CD4-positive, alpha-beta T cell treated with Interleukin-17A for 4 hours (primary cell): ENCODE measurements at places on chromosomes 3 and 15.

DNA sequence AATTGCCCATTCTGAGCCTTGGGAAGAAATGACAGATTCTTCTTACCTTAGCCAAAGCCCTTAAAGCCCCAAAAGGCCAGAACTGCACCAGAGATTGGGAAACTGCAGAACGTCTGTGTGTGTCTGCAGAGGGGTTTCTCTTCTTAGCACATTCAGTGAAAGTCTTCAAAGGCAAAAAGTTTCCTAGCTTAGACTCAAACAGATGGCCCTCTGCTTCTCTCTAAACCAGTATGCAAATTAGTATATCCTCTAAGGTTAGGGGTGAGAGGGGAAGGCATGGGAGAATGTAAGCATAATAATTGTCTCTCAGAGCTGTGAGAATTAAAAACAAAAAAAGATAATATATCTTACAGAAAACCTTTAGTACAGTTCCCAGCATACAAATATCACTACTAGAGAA lies 334.0 kb upstream of the MCTP2 start:
- no peak for DNase-seq

DNA sequence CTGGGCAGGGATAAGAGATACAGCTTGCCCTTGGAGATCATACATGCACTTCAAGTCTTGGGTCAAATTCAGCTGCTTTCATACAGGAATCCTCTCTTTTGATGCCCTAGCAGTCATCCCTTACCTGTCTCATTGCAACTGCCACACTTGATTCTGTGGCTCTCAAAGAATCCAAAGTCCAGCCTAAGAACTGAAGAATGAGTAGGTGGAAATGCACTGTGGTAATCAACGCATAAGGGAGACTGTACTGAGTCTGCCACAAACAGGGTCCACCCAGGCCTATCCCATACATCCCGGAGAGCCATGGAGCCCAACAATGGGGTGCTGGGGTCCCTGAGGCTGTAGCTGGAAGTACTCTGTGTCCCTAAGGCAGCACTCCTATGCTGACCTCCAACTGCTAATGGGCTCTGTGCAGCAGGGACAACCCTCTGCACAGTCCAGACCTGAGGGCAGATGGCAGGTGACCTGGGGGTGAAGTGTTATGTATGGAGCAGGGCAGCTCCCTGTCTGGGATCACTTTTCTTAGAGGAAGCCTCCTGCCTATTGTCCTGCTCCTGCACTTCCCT lies 1.7 kb upstream of the VPS18 start:
- no peak for DNase-seq

DNA sequence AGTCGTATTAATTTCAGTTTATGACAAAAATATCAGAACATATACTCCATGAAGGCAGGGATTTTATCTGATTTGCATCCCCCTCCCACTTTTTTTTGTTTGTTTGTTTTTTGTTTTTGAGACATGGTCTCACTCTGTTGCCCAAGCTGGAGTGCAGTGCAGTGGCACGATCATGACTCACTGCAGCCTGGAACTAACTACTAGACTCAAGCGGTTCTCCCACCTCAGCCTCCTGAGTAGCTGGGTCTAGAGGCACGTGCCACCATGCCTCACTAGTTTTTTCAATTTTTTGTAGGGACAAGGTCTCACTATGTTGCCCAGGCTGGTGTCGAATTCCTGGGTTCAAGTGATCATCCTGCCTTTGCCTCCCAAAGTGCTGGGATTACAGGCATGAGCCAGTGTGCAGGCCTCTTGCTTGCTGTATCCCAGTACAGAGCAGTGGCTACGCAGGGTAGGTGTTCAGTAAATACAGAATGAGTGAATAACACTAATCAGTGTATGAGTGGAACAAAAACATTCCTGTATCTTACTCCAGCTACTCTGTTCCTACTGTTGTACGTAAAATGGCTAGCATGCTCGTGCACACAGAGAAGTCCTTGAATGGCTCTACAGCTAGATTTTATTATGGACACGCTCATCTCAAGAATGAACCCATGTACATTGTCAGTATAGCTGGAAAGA lies 272.4 kb downstream of the FOXP1 start:
- DNase-seq = peak; percentile 22

GRCh38 chr3:129006864-129007263 lies 5.8 kb downstream of the EFCC1 start:
- DNase-seq = no peak

DNA sequence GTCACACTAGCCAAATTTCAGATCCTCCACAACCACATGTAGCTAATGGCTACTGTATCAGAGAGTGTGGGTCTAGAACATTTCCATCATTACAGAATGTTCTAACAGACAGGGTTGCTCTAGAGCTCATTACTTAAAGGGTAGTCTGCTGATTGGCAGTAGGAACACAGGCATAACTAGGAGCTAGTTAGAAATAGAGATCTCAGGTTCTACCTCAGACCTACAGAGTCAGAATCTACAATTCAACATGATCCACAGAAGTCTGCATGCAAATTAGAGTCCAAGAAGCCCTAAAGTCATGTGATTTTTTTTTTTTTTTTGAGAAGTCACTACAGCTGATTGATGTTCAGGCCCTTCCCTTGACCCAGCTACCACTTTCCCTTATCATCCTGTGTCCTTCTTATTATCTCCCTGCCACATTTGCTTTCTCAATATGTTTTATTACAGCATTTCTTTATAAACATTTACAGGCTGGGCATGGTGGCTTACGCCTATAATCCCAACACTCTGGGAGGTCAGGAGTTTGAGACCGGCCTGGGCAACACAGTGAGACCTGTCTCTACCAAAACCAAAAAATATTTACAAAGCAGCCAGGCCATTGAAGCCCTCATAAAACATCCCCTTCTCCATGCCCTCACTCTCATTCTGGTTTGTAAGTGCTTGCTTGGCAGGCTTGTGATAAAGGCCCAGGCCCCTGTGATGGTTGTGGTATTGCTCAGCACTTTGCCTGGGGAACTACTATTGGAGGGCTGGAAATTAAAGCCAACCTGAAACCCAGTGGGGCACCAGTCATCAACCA lies 3.8 kb upstream of the ABHD5 start:
- DNase-seq = no peak

- DNase-seq = no peak
Observed at GRCh38 chr3:170726976-170727661, 141.2 kb upstream of the SLC7A14 start.

DNA sequence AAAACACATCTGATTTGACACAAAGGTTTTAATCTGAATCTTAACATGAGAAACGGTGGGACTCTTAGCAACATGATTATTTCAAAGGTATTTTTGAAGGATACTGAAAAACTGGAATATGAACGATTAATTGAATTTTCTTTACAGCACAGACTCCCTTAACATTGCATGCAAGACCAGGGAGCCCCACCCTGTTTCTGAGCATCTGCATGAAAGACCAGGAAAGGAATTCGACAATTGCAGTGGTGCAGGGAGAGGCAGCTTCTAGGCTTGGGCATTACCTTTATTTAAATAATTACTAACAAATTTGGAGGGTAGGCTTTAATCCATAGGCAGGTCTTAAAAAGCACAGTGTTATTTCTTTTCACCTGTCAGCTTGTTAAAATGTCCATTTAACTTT lies 240.6 kb upstream of the TOPAZ1 start:
- no peak for DNase-seq

DNA sequence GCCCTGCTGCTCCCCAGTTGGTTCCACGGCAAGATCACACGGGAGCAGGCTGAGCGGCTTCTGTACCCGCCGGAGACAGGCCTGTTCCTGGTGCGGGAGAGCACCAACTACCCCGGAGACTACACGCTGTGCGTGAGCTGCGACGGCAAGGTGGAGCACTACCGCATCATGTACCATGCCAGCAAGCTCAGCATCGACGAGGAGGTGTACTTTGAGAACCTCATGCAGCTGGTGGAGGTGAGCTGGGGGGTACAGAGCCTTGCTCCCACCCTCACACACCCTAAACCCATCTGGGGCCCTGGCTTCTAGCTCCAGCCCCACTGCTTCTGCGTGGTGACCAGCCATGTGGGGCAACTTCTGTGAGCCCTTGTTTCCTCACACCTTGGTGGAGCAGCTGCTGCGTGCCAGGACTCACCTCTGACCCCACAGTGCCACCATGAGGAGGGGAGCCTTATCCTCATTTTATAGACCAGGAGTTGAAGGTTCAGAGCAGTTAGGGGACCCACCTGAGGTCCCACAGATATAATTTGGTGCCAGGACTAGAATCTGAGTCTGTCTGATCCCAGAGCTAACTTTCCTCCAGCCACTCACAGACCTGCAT lies 13.3 kb upstream of the LMAN1L start:
- peak; percentile 51 for DNase-seq

DNA sequence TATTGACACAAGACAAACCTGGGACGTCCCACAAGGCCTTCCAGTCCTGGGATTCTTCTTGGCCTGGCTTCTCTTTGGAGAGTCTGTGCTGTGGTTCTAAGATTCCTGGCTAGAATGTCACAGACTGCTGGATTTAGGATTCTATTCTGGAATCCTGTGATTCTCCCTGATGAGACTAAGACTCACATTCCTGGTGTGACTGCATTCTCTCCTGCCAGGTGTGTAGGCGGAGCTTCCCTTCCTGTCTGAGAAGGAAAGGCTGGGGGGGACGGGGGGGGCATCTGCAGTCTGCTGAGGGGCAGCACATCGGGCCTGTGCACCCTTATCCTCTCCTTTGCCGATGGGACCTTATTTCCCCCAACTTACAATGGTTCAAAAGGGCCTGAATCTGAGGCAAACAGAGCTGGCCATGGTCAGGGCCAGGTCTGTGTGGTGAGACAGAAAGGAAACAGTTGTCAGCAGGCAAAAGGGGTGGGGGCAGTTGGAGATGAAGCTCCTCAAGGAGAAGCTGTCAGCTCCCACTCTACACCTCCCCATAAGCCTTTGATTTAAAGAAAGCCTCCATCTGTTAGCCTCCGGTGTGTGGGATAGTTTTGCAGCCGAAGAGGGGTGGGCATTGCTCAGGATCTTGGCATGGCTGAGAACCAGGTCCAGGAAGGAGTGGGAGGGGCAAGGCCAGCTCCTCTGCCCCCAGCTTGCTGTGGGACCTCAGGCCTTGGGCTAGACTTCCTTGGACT lies 30.9 kb downstream of the VIPR1 start:
- DNase-seq = no peak

DNA sequence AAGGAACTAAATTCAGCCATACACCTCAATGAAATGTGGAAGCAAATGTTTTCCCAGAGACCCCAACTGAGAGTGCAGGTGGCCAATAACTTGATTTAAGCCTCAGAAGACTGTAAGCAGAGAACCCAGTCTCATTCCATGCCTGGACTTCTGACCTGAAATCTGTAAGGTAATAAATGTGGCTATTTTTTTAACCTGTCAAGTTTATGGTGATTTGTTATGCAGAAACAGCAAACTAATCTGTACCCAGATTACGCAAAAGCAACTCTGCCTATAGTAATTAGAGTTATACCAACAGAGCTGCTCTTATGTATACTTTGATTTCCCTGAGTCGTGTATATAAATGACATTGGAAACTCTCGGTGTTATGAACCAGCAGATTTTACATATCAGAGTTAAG lies 534.0 kb upstream of the NAALADL2 start:
- DNase-seq = no peak

DNA sequence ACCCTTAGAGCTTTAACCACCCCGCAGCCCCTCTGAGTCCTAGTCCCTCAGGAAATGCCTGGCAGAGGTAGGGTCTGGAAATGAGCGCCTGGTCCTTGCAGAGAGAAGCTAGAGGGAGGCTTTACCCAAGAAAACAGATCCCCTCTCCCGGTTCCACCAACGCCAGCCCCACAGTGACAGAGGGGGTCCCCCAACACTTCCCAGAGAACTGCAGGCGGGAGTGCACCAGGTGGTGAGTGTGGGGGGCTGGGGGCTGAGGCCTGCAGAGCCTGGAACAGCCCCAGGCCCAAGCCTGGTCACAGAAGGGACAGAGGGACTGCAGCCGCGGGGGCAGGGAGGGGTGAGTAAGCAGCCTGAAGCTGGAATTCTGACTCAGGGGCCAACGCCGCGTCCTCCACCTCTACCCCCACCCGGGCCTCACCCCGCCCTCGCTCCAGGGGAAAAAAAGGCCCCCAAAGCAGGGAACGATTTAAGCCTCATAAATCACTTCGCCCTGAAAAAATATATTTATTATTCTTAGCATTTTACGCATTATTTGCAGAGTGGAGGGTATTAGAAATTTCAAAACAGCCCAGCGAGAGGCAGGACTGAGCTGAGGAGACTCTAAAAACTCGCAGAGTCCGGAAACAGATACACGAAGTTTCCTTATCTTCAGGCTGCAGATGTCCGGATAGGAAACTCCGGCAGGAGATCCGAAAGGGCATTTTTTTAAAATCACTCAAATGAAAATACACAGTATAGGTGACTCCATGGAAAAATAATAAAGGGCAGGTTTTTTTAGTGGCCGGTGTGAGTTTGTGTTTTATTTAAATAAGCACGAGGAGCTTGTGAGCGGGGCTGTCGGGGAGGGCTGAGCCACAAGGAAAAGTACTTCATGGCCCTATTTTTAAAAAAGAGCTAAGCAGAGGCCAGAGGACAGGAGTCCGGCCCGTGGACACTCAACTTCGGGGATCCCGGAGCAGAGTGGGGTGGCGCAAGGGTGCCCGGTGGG lies 10.0 kb downstream of the GATA2 start:
- DNase-seq = no peak

- no peak for DNase-seq
Observed at GRCh38 chr15:90421527-90421926, 33.5 kb downstream of the IQGAP1 start.

GRCh38 chr3:16305111-16305541 lies 40.1 kb downstream of the OXNAD1 start:
- peak; percentile 56 for DNase-seq

- DNase-seq = no peak
Observed at GRCh38 chr3:57017459-57017845, 43.0 kb upstream of the SPATA12 start.

GRCh38 chr3:4746241-4746958 lies 232.8 kb upstream of the BHLHE40 start:
- DNase-seq = no peak

GRCh38 chr3:125608419-125608818 lies 13.1 kb upstream of the OSBPL11 start:
- DNase-seq = no peak

GRCh38 chr3:71228156-71228866 lies 355.2 kb downstream of the FOXP1 start:
- DNase-seq = no peak

GRCh38 chr15:73141216-73141900 lies 89.1 kb downstream of the NEO1 start:
- no peak for DNase-seq

DNA sequence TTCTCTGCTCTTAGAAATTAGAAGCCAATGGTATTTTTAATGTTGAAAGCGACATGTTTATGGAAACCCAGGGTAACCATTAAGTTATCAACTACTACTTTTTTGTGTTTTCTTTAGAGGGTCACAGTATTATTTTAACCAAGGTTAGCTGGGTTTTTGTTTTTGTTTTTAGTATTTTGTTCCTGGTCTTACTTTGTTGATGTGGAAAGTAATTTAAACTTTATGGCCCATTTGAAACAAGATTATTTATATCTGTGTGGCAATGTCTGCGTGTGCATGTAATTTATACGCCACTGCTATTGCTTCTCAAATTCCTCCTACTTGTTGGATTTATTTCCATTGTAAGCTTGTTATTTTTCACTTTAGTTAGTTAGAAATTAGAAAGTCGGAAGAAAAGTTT lies 722.1 kb upstream of the NR2F2 start:
- DNase-seq = no peak

DNA sequence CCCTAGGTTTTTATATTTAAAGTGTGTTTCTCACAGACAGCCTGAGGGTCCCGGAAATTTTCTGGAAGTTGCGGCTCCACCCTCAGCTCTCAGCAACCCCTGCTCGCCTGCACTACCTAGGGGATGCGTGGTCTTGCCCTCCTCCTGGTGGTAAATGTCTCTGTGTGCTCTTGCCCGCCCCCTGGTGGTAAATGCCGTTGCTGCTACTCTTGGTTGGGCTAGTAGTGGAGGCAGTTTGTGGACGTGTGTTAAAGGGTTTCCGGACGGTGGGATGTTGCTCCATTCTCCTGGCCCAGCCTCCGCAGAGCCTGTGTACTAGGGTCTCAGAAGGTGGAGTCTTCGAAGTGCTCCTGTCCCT lies 27.4 kb downstream of the STOML1 start:
- peak; percentile 94 for DNase-seq
